H9 (cell line): ENCODE measurements at places on chromosomes 6 and 20. TPM values are rescaled to one million over a fixed set of nuclear protein-coding genes. Genes with fewer than 3 reads are reported as not detected.

SLC26A8 gene
- 0.09 and 0.55 TPM in 2 replicates for total RNA-seq

DNA sequence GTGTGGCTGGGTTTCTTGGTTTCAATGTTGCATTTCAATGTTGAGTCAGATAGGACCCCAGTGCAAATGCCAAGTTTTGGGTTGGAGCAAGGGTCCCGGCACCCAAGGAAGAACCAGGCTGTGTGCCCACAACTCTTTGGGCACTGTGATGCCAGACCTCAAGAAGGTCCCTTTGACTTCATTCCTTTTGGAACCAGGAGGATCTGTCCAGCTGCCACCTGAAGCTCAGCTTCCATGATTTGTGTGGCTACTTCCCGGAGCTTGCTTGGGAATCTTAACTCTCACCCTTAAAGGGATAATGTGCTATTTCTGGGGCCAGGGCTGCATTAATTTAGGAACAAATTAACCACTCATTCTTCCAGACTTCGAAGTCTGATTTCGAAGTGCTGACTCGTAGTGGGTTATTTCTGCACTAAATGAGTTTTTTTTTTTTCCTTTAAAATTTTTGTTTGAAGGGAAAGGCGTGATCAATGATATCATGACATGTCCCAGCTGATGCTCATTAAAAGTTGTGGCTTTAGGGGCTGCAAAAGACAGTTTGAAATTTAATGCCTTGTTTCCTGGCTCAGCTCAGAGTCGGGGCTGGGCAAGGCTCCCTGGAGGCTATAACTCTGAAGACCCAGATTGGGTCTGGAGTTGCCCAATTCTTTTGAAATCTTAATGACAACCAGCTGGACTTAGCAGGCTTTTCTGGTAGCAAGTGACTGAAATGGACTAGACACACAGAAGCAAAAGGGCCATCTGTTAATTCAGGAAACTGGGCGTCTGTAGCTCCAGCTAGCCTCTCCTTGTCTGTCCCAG lies 24.0 kb upstream of the PHACTR3 start:
- H3K36me3 ChIP-seq, result no peaks in the 10 kb centered on the region
- DNase-seq, result no peak
- H3K4me1 ChIP-seq, result no peaks in the 10 kb centered on the region
- H3K27me3 ChIP-seq, result peaks cover 18% of the 10 kb centered on the region; the same call in 1 of the 2 replicates
- no peak overlapping the region for H3K4me3 ChIP-seq
- no peak overlapping the region for H3K27ac ChIP-seq

DNA sequence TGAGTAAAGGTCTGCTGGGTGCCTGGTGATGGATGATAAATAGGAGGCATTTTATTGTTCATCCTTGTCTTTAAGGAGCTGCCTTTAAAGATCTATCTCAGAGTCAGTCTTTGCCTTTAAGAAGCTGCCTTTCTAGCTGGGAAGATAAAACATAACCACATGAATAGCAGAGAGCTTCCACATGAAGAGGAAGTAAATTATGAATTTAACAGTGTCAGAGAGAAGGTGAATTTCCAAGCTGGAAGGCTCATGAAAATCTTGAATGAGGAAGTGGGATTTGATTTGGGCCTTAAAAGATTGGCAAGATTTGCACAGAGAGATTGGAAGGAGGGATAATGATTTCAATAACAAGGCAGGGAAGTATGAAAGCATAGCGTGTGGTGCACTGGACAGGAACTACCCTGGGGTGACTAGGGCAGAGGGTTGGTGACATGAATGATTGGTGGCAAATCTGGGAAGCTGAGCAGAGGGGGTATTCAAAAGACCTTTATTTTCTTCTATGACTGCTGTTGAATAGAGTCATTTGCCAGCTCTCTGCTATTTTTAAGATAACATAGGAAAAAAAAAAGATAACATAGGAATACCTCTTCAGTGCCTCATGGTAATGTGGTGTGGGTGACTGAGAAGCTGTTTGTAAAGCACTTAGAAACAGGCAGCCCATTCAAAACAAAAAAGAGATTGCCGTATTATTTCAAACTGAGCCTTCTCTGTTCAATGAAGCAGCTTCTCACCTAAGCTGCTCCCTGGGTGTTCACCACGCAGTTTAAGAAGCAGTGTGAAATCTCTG lies 591.6 kb downstream of the PKHD1 start:
- no peaks in the 10 kb centered on the region for H3K36me3 ChIP-seq
- no peak overlapping the region for H3K27ac ChIP-seq
- H3K27me3 ChIP-seq, result no peaks in the 10 kb centered on the region

DNA sequence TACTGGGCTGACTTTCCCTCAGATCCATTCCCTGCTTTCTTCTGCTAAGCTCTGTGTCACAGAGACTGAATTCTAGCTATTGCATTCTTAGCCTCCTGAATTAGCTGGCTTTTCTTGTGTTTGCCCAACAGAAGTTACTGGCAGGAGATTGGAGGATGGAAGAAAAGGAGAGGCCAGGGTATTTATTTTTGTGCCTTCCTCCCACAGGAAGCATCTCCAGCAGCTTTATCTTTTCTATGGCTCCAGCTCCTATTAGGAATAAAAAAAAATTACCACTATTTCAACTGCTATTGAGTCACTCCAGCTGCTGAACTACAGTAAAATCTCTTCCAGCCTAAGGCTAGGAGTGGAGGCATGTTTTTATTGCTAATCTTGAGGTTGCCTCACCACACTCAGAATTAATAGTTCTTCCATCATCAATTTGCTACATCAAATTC lies 492.4 kb downstream of the RFPL4B start:
- no peak overlapping the region for H3K4me3 ChIP-seq
- no peak overlapping the region for H3K27ac ChIP-seq
- H3K36me3 ChIP-seq, result no peaks in the 10 kb centered on the region
- DNase-seq, result no peak
- no peaks in the 10 kb centered on the region for H3K27me3 ChIP-seq
- no peaks in the 10 kb centered on the region for H3K4me1 ChIP-seq

- 0 out of 2 replicates have a peak, but pooled peaks cover 3% of the 10 kb centered on the region for H3K4me1 ChIP-seq
- no peaks in the 10 kb centered on the region for H3K27me3 ChIP-seq
- no peak overlapping the region for H3K27ac ChIP-seq
These were observed 139.1 kb downstream of the KIF16B start for GRCh38 chr20:16434062-16434664.

DNA sequence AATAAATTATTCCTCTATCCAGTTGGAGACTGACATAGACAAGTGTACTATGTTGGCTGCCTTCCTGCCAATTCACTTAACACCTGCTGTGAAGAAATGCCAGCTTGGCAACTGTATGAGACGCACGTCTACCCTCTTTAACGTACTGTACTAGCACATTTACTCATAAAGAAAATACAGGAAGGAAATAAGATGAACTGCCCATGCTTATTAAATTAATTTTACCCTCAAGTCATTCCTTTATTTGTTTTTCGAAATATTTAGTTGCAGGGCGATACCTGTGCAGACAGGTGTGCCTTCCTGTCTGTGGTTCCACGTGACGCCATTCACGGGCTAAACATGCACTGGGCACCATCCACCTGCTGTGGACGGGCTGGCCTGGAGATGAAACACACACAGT lies 52.0 kb downstream of the PSMG4 start:
- no peaks in the 10 kb centered on the region for H3K4me1 ChIP-seq
- H3K4me3 ChIP-seq, result no peak overlapping the region
- DNase-seq, result no peak
- H3K27ac ChIP-seq, result no peak overlapping the region
- H3K27me3 ChIP-seq, result no peaks in the 10 kb centered on the region
- peaks cover 24% of the 10 kb centered on the region for H3K36me3 ChIP-seq

GRCh38 chr6:16511040-16511660 lies 250.1 kb downstream of the ATXN1 start:
- no peak for DNase-seq
- no peaks in the 10 kb centered on the region for H3K36me3 ChIP-seq
- H3K27ac ChIP-seq, result no peak overlapping the region
- peaks cover 3% of the 10 kb centered on the region; the same call in 1 of the 2 replicates for H3K4me1 ChIP-seq
- H3K4me3 ChIP-seq, result no peak overlapping the region
